SW480 (cell line): ENCODE measurements at places on chromosomes 2 and 18.

GRCh38 chr2:62415019-62415431 is 91.0 kb downstream of the TMEM17 start:
- peak; percentile 58 for DNase-seq

DNA sequence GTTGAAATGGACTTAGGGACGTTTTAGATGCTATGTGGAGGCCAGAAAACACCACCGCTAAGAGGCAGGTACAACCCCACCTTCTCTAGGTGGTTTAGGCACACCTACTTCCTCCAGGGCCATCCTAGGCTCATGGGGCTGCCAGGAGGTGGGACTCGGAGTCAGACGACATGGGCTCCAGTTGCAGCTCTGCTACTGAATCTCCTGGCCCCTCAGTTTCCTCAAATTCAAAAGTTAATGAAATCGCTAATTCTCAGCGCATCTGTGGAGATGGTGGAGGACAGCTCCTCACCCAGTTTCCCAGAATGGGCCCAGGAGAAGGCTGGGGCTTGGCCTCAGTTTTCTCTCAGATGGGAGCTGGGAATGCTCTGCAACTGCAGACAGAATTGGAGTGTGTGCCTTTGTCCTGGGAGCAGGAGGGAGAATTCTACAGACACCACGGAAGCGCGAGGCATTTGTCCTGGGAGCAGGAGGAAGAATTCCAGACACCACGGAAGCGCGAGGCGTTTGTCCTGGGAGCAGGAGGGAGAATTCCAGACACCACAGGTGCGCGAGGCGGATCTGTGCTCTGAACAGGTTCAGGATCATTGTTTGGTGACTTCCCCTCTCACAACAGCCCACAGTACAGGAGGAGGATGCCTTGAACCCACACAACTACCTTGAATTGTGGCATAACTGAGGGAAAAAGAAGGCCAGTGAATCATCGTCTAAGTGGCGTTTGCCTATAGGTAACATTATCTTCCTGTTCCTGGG is 103.7 kb upstream of the PXDN start:
- no peak for DNase-seq

DNA sequence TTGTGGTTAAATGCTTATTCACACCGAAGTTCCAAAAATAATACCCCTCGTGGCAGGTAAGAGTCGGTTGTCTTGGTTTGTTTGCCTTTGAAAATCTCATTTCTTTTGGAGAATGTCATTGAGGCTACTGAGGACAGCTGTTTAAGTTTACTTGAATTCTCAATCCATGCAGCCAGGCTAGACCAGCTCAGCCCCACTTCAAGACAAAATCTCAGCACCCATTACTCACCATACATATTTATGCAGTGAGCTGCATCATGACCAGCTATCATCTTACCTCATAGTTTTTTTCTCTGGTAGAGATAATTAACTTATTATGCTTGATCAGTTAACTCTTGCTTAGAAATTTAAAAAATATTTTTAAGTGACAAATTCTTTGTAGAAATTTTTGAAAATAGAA is 115.9 kb downstream of the HAUS1 start:
- no peak for DNase-seq

DNA sequence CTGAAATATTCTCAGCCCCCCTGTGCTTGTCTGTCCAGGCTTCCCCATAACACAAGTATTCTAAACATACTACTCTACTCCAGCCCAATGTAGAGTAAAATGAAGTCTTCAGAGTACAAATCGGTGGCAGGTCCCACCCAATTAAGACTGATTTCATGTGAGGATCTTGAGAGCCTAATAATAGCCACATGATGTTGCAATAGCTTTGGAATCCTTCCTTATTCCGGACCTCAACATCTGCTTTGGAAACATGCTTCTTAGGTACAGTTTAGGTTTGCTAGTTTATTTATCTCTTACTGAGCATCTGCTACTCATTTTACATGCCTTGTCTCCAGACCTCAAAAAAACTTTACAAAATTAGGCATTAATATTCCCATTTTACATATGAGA is 207.3 kb upstream of the RAB6C start:
- DNase-seq: no peak

DNA sequence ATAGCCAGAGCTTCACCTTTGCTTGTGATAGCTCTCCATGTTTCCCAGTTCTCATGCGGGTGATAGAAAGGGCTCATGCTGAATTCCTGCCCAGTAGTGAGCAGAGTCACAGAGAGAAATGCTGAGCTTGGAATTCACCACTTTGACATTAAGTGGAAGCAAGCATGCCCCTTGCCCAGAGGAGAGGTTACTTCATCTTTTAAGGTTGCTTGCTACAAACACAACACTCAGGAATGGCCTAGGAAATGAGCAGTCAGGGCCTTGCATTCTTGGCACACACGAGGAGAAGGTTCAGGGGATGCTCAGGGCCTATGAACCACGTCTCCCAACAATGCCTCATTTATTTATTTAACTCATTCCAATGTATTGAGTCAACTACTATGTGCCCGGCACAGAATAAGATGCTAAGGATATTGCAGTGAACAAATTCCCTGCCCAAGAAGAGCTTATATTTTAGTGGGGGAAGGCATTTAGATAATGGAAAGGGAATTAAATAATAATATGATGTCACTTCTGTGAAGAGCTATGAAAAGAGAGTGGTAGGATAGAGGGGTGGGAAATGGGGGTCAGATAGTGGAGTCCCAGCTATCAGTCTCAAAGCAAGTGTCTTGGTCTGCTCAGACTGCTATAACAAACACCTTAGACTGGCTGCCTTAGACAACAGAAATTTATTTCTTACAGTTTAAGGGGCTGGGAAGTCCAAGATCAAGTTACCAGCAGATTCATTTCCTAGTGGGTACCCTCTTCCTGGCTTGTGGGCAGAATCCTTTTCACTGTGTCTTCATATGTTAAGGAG is 42.1 kb downstream of the DDX18 start:
- peak; percentile 50 for DNase-seq

- no peak for DNase-seq
These were observed 263.2 kb upstream of the CDH7 start for GRCh38 chr18:65487569-65487968.

- DNase-seq: no peak
These were observed 136.8 kb downstream of the RDH14 start for GRCh38 chr2:18423636-18424035.

- no peak for DNase-seq
These were observed 62.8 kb upstream of the SLC38A11 start for GRCh38 chr2:165017966-165018596.

- no peak for DNase-seq
These were observed 84.2 kb upstream of the DNER start for GRCh38 chr2:229798446-229799155.

DNA sequence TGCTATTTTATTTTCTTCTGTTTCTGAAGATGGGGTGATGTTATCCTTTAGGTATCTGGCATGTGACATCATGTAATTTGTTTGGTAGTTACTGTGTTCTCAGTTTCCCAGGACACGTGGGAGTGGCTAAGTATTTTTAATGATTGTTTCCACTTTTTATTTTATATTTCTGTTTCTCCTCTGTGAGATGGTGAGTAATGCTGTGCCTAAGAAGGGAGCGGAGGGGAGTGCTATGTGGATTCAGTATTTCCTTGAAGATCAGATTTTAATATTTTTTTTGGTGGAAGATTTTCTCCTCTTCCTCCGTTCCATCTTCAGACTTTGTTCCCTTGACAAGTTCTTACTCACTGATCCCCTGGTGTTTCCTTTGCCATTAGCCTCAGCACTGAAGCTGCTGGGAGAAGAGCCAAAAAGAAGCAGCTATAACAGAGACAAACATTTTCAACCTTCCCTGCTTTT is 180.0 kb upstream of the MMADHC start:
- DNase-seq: no peak

GRCh38 chr2:209870067-209870466 is 98.4 kb downstream of the UNC80 start:
- DNase-seq: no peak
